ENCODE measurements at places on chromosomes 16 and 17. TPM values are rescaled to one million over a fixed set of nuclear protein-coding genes. Genes with fewer than 3 reads are reported as not detected.

Gene NACA2
- total RNA-seq = not detected

Gene CMTM2
- total RNA-seq = not detected

Gene ABCA3
- total RNA-seq = 20.4 TPM

Gene ALOX12B
- total RNA-seq = not detected

Gene CRYM
- not detected for total RNA-seq

Gene TBC1D3K
- total RNA-seq = not detected

Gene KRT38
- not detected for total RNA-seq

Gene RNF43
- total RNA-seq = not detected

- H3K27ac ChIP-seq = no peak overlapping the region
- no peaks in the 10 kb centered on the region for H3K4me1 ChIP-seq
- no peak for DNase-seq
- H3K36me3 ChIP-seq = no peaks in the 10 kb centered on the region
- no peak overlapping the region for H3K4me3 ChIP-seq
These were observed 1432.8 kb downstream of the CDH11 start for GRCh38 chr16:63689068-63689467.

- H3K36me3 ChIP-seq = no peaks in the 10 kb centered on the region
- peaks cover 4% of the 10 kb centered on the region for H3K4me1 ChIP-seq
These were observed 7.9 kb upstream of the MFSD6L start for GRCh38 chr17:8806926-8807550.

DNA sequence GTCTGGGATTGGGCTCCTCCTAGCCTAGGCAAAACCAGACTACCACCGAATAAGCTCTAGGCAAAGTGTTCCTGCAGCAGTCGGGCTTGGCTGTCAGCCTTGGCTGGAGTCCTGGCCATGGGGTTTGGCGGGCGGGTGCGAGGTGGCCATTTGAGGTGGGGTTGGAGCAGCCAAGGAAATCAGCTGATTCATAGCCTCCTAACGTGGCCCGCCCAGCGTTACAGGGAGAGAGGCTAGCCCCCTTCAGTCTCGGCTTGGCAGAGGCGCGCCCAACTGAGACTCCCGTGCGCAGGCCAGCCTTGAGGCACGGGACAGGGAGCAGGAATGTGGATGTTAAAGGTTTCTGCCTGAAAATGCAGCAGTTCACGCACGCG is 1.9 kb downstream of the PMP22 start:
- peak; percentile 90 for DNase-seq
- no peaks in the 10 kb centered on the region for H3K27me3 ChIP-seq
- peak overlapping the region; percentile 95 for H3K27ac ChIP-seq
- peak overlapping the region; percentile 99 for H3K4me3 ChIP-seq

- no peak for DNase-seq
- H3K27ac ChIP-seq = no peak overlapping the region
- no peak overlapping the region for H3K4me3 ChIP-seq
- no peaks in the 10 kb centered on the region for H3K27me3 ChIP-seq
These were observed 15.1 kb downstream of the NOD2 start for GRCh38 chr16:50708373-50709060.

DNA sequence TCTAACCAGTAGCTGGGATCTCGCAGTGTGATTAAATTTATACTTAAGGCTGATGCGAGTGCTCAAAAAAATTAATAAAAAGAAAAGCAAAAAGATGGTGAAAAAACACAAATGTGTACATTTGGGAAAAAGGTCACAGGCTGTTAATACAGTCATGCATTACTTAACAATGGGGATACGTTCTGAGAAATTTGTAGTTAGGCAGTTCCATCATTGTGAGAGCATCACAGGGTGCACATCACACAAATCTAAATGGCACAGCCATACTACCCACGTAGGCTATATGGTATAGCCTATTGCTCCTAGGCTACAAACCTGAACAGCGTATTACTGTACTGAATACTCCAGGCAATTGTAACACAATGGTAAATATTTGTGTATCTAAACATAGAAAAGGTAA is 142.4 kb upstream of the MYOCD start:
- peak overlapping the region; percentile 63 for H3K27ac ChIP-seq

DNA sequence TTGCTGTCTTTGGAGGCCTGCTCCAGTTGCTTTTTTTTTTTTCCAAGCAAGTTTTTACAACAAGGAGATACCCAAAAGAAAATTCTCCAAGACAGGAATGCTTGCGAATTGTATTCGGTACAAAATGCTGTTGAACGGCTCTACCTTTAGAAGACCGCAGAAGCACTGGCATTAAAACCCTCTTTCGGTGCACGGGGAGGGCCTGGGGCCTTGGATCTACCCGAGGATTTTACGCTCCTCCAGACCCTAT is 1.3 kb upstream of the HELZ start:
- peaks cover 36% of the 10 kb centered on the region for H3K4me1 ChIP-seq
- H3K4me3 ChIP-seq = peak overlapping the region; percentile 73
- no peak for DNase-seq
- no peaks in the 10 kb centered on the region for H3K27me3 ChIP-seq

GRCh38 chr17:30360086-30360808 is 18.5 kb upstream of the CPD start:
- DNase-seq = no peak
- H3K4me3 ChIP-seq = no peak overlapping the region
- H3K36me3 ChIP-seq = no peaks in the 10 kb centered on the region

- peak; percentile 77 for DNase-seq
- peak overlapping the region; percentile 77 for H3K27ac ChIP-seq
- H3K4me1 ChIP-seq = peaks cover 58% of the 10 kb centered on the region
- no peak overlapping the region for H3K4me3 ChIP-seq
These were observed 26.0 kb upstream of the ERN1 start for GRCh38 chr17:64155751-64156544.

DNA sequence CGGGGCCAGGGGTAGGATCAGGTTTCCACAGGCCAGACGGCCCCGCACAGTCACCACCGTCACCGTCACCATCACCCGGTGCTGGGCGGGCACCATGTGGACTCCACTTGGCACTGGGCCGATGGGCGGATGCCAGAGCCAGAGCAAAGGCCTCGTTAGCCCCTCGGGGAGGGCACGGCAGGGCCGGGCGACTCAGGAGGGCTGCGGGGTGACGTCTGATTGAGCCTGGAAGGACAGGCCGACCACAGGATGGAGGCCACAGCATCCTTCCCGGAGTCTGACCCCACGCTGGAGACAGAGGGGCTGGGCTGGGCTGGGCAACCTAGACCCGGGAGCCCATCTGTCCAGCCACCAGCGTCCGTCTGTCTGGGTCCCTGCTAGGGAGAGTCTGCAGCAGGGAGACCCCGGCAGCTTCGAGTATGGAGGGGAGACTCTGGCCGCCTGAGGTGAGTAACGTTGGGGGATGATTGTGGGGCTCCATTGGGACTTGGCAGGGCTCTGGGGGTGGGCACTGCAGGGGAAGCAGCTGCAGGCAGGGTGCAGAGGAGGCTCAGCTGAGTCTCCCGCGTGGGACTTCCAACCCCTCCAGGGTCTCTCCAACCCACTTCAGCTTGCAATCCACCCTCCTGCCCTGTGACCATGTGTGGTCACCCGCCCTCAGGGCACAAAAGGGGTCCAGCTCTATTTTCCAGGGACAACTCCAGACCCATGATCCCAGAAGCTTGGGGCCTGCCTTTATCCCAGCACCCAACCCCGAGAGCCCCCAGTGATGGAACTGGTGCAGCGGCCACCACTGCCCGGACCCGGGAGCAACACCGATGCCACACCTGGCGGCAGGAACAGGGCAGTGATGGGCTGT is 22.6 kb downstream of the SLC25A10 start:
- no peak overlapping the region for H3K27ac ChIP-seq
- DNase-seq = peak; percentile 83
- no peaks in the 10 kb centered on the region for H3K36me3 ChIP-seq

GRCh38 chr16:12716658-12717057 is 87.0 kb downstream of the CPPED1 start:
- H3K36me3 ChIP-seq = peaks cover 5% of the 10 kb centered on the region
- DNase-seq = no peak
- no peak overlapping the region for H3K4me3 ChIP-seq
- peaks cover 10% of the 10 kb centered on the region for H3K4me1 ChIP-seq

- H3K4me1 ChIP-seq = peaks cover 44% of the 10 kb centered on the region
- peak overlapping the region; percentile 76 for H3K27ac ChIP-seq
- H3K27me3 ChIP-seq = no peaks in the 10 kb centered on the region
- no peak overlapping the region for H3K4me3 ChIP-seq
- peaks cover 8% of the 10 kb centered on the region for H3K36me3 ChIP-seq
These were observed 10.2 kb upstream of the MRC2 start for GRCh38 chr17:62616993-62617893.

GRCh38 chr16:27326251-27326650 is 12.5 kb downstream of the IL4R start:
- no peak for DNase-seq
- H3K36me3 ChIP-seq = no peaks in the 10 kb centered on the region
- H3K4me1 ChIP-seq = peaks cover 53% of the 10 kb centered on the region
- H3K27ac ChIP-seq = peak overlapping the region; percentile 96

GRCh38 chr17:36746381-36747053 is 145.1 kb downstream of the MRM1 start:
- no peaks in the 10 kb centered on the region for H3K36me3 ChIP-seq
- no peaks in the 10 kb centered on the region for H3K4me1 ChIP-seq
- no peak overlapping the region for H3K27ac ChIP-seq

GRCh38 chr17:30000001-30000754 is 58.7 kb downstream of the EFCAB5 start:
- no peak for DNase-seq
- no peak overlapping the region for H3K4me3 ChIP-seq
- H3K27me3 ChIP-seq = peaks cover 46% of the 10 kb centered on the region
- no peaks in the 10 kb centered on the region for H3K36me3 ChIP-seq
- H3K4me1 ChIP-seq = no peaks in the 10 kb centered on the region
